ENCODE measurements at places on chromosomes 1 and 21.
A peak's percentile ranks its signal among the peaks of the same experiment; 100 is the strongest.

- DNase-seq, result peak; percentile 25
Observed at GRCh38 chr1:76254104-76255030, 179.8 kb downstream of the ST6GALNAC3 start.

DNA sequence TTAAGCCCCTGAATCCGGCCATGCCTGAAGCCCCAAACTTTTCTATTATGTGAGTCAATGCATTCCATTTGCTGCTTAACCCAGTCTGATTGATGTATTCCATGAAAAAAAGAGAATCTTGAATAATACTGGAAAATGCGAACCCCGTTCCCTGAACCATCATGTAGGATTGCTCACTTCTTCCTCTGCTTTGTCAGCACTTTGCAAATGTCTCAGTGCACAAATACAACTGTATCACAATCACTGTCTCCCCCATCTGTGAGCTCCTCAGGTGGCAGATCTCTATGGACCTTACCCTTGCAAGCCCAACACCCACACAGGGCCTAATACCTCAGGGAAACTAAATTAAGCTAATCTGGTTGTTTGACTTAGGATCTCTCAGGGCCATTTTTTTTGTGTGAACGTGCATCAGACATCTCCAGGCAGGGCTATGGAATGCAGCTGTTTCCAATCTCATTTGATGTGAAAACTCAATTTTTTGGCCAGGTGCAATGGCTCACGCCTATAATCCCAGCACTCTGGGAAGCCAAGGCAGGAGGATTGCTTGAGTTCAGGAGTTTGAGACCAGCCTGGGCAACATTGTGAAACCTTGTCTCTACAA is 2.1 kb upstream of the RCAN3 start:
- no peak for DNase-seq

GRCh38 chr1:230902349-230902923 is 34.1 kb upstream of the C1orf198 start:
- no peak for DNase-seq

- no peak for DNase-seq
Observed at GRCh38 chr1:12610305-12610935, 7.6 kb downstream of the DHRS3 start.

GRCh38 chr1:242811092-242811840 is 286.8 kb upstream of the PLD5 start:
- DNase-seq, result no peak

DNA sequence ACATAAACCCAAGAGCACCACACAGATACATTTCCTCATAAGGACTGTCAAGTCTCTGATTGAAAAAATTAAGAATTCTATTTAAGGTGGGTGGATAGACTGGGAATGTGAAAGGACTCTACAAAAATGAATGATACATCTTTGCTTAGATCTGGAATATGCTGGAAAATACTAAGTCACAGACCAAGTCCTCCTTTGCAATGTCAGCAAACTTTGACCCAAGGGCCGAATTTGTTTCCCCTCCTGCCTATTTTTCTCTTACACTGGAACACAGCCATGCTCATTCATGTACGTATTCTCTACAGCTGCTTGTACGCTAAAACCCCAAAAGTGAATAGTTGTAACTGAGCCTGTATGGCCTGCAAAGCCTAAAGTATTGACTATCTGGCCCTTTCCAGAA is 180.7 kb downstream of the ADSS2 start:
- DNase-seq, result no peak
